ENCODE measurements at places on chromosomes 1 and 21. TPM values are rescaled to one million over a fixed set of nuclear protein-coding genes. Genes with fewer than 3 reads are reported as not detected.

GRCh38 chr1:201594575-201595245 is 55.8 kb downstream of the NAV1 start:
- DNase-seq: no peak

GRCh38 chr1:185894791-185895190 is 160.6 kb downstream of the HMCN1 start:
- DNase-seq: no peak

DPT gene
- 33.3 TPM for total RNA-seq

MYOG gene
- total RNA-seq: not detected

PM20D1 gene
- total RNA-seq: 0.51 TPM

DNA sequence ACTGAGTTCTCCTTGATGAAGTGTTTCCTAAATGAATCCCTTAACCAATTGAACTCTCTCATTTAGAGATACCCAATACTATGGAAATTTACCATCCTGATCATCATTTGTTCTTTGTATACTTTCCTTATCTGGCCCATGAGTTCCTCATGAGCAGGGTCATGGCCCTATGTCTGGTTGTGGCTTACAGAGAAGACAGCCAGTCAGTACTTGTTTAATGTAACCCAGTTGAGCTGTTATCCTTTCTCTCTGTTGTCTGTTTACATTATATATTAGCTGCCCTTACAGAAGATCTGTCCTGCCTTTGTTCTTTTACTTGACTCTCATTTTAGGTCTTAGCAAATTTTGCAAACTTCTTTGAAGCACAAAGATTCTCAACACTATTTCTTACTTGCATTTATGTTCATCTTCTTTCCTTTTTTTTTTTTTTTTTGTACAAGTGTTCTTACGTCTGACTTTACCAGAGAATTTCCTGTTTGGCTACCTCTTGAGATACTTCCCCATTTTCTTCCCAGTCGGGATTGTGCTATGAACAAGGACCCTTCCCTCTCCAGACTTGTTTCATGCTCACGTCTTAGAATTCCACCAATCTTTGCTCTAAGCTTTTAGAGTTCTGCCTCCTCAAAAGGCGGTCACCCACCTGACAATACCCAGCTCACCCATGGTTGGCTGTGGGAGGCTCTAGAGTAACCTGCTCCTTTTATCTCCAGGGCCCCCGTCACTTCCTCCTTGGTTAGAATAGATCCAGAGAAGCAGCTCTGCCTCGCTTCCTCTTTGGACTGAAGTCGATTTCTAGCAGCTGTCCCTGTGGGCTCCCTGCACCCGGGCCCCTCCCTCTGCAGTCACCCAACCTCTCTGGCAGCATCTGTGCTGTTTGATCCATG is 53.6 kb upstream of the RUNX1 start:
- DNase-seq: peak; percentile 25

DNA sequence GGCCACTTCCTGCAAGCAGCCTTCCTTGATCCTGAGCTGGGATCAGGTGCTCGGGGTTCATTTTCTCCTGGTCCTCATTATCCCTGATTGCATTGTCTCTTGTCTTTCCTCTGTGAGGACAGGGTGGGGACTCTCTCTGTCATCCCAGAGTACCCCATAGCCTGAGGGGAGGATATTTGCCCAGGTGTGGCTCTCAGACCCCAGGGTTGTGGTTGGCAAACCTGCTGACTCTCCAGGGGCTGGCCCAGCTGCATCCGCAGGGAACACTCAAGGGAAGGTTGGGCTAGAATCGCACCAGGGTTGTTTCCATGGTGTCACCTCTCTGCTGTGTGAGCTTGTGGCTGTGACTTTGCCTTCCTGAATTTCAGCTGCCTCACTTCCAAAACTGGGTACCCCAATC is 276.8 kb upstream of the C1orf174 start:
- no peak for DNase-seq

DNA sequence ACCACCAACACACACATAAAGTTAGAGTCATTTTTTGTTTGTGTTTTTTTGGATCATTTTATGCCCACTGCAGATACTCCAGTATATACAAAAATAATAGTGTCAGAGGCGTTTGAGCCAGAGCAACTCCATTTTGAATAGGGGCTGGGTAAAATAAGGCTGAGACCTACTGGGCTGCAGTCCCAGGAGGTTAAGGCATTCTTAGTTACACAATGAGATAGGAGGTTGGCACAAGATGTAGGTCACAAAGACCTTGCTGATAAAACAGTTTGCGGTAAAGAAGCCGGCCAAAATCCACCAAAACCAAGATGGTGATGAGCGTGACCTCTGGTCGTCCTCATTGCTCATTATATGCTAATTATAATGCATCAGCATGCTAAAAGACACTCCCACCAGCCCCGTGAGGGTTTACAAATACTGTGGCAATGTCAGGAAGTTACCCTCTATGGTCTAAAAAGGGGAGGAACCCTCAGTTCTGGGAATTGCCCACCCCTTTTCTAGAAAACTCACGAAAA is 40.6 kb downstream of the GJA5 start:
- no peak for DNase-seq

- DNase-seq: peak; percentile 16
Observed at GRCh38 chr1:160161965-160162705, 10.7 kb downstream of the ATP1A4 start.

GRCh38 chr21:39885119-39885848 is 18.0 kb downstream of the PCP4 start:
- peak; percentile 52 for DNase-seq

GRCh38 chr1:8682573-8682972 is 134.9 kb downstream of the RERE start:
- no peak for DNase-seq

FAM76A gene
- 12.3 TPM for total RNA-seq

GRCh38 chr1:45009956-45010854 is 919 bp downstream of the HECTD3 start:
- no peak for DNase-seq

A3GALT2 gene
- total RNA-seq: not detected

GRCh38 chr1:176315519-176316220 is 108.6 kb upstream of the COP1 start:
- DNase-seq: no peak

DNA sequence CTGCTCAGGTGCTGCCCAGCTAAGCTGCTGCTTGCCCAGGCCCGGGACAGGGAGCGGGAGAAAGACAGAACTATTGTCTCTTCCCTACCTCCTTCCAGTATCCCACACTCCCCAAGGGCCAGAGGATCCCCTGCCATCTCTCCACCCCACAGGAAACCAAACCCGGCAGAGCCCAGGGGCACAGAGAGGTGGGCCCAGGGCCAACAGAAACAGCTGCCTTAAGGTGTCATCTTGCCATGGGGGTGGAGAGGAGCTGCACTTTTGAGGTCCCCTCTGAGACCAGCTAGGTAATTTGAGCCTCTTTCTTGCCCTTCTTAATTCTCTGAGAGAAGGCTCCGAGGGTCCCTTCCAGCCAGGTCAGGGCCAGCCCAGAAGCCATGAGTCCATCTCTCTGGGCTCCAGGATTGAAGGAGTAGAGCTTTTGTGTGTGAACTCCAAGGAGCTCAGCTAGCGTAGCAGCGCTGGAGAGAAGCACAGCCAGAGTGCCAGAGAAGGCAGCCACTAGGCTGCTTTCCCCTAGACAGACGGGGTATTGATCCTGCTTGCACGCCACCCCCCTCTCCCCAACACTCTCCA is 9.7 kb upstream of the GPR61 start:
- no peak for DNase-seq

- DNase-seq: no peak
Observed at GRCh38 chr1:227372726-227373130, 54.4 kb upstream of the CDC42BPA start.

KIAA0040 gene
- total RNA-seq: 7.5 TPM

SOD1 gene
- total RNA-seq: 437 TPM

MYBPH gene
- total RNA-seq: not detected

OPN3 gene
- total RNA-seq: 7.7 TPM

DNA sequence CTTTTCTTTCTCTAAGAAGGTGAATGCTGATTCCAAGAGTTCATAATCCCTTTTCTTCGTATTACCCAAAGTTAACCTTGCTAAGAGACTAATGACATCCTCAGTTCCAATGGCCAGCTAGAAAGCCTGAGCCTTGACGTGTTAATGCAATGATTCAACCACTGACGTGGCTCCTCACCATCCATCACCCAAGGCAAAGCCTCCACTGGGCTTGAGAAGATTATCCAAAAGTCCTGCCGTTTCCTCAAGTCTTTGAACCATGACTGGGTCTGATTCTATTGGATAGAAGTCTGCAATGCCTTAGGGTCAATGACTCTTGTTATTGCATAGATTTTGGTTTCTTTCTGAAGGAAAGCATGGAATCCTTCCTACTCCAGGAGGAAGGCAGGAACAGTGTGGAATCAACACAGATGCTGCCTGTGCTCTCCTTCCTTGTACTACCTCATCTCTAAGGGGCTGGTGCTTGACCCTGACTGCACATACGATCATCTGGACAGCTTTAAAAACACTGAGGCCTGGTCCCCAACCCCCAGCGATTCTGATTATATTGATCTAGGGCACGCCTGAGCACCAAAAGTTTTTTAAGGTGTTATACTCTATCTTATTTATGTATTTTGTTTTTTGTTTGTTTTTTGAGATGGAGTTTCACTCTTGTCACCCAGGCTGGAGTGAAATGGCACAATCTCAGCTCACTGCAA is 69.3 kb upstream of the ANGPTL1 start:
- DNase-seq: no peak

PPIAL4G gene
- not detected for total RNA-seq

DNA sequence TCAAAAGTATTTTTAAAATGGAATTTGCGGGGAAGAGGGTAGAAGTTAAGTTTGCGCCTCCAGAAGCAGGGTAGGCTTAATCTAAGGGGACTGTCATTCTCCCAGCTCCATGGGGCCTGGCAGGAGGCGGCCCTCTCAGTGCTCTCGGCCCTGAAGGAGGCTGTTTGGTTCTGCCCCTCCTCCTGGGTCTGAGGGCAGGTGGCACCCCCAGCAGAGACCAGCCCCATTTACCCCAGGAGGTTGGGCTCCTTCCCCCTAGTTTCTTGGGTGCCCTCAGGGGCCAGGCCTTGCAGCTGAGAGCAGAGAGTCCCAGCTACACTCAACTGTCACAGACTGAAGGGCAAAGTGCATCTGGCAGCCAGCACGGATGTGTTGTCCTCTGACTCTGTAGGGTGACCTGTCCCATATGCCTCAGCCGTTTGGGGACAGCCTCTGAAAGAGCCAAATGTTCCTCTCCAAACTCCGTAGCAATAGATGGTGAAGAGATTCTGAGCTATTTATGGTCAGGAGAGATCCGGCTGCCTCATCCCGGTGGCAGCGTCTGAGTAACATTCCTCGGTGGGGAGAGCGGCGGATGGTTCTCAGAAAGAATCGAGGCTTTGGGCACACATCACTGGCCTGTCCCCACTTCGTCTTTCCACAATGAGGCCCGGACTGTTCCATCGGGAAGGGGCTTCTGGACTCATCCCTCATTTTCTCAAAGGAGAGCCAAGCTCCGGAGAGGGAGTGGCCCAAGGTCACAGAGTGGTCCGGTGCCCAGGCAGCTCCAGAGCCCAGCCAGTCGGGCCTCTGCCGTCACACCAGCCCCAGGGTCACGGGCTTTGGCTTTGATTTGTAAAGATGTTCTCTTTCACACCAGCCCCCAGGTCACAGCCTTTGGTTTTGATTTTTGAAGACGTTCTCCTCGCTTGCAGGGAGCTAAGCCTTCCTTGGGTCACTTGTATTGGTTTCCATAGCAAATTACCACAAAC is 424.2 kb upstream of the VAMP3 start:
- DNase-seq: no peak

DNA sequence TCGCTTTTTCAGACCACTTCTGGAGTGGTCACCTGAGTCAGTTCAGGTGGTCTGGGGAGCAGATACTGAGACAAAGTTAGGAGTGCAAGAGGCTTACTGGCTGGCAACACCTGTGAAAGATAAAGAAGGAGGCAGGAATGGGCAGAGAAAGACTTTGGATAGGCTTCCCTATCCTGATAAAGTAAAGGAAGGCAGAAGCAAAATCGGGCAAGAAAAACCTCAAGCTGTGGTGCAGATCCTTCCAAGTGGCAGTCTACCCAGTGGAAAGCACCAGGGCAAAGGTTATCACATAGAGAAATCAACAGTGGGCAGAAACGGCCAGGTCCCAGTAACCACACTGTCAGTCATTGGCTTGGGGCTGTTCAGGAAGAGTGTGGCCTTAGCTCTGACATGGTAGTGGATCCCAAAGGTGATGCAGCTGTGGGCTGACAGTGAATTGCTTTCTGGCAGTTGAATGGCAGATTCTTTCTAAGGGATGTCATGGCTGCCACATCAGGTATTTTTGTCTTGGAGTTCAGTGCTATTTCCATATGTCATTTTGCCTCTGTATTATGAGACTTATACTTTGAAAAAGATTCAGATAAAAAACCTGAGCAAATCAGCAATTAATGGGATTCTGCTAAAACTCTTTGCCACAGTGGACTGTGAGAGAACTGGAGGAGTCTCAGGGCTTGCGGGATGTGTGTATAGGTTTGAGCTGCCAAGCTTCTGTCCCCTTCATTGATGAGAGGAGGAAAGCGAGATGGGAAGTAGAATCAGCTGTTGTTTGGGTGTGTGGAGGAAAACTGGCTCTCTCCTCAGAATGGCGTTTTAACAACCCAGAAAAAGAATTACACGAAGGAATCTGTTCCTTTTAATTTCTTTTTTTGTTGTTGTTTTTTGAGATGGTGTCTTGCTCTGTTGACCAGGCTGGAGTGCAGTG is 8.1 kb upstream of the CGN start:
- no peak for DNase-seq

DNA sequence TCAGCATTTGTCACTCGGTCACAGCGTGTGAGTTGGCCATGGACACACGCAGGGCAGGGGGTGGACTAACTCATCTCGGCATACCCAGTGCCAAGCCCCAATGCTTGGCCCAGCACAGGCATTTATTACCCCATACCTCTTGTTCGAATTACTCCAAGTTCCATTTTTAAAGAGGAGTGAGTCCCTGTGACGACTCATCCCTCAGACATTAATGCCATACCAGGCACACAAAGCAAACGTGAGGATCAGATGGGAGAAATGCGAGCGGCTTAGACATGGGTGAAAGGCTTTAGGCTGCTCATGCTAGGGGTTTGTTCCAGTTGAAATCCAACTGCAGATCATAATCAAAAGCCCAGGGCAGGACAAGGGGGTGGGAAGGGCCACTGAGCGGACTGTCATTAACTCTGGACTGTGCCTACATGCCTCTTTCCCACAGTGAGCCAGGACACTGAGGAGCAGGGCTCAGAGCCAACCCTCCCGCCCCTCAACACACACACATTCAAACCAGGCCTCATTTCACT is 118.5 kb upstream of the NGF start:
- DNase-seq: no peak

CD1B gene
- not detected for total RNA-seq

DNA sequence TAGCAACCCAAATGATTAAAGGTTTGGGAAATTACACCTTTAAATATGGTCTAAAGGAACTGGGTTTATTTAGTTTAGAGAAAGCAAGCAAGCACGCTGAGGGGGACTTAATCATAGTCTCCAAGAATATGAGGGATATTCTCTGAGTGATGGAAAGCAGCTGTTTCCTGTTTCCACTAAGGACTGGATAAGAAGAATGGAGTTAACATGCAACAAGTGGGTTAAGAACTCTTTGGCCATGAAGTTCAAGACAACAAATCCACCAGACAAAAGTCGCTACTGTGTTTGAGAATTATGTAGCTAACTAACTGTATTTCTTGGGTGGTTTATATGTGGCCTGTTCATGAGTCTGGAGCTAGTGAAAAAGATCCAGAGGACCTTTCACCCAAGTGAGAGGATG is 85.7 kb downstream of the TGFB2 start:
- DNase-seq: peak; percentile 12

- DNase-seq: no peak
Observed at GRCh38 chr1:85494904-85495266, 29.9 kb upstream of the DDAH1 start.

TLR5 gene
- 1.5 TPM for total RNA-seq

GRCh38 chr1:42533101-42533863 is 70.2 kb downstream of the CCDC30 start:
- no peak for DNase-seq

GRCh38 chr1:20486457-20487235 is 636 bp upstream of the CAMK2N1 start:
- peak; percentile 78 for DNase-seq

PTAFR gene
- total RNA-seq: 2.2 TPM

All from heart right ventricle (tissue), 16 donors.